Ureter (tissue), 1 donor: ENCODE measurements at places on chromosomes 4 and X. TPM values are rescaled to one million over a fixed set of nuclear protein-coding genes. Genes with fewer than 3 reads are reported as not detected.

DNA sequence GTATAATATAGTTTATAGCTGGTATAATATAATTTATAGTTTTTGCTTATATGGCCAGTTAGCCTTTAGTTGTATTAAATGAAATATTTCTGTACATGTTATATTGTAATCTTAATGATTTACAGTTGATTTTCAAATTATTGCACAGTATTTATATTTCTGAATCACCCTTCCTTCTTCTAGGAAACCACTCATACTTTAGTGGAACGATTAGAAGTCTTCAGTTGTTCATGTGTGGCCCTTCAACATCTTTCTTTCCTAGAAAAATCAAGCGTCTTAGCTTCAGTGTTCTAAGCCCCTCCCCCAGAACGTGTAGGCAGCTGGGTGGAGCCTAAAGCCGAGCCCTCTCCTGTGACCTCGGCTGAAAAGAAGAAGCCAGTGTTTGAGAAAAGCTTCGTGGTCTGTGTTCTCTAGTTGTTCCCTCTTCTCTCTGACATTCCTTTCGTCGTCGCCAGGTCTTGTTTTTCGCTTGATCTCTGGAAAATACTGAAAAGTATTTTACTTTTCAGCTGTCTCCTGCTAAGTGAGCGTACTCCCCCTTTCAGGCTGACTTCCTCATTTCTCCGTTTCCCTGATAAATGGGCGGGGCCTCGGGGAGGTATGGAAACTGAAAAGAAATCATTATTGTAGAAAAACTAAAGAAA is at the start of gene C4orf33:
Gene C4orf33, plus strand, starts transcription at position 342 of the 644 bp plus-strand sequence. CDS start 6,459 bp downstream, outside the sequence.
- peak; percentile 72 for DNase-seq

GRCh38 chr4:182729516-182729915 is 187.7 kb downstream of the DCTD start:
- no peak for DNase-seq

DNA sequence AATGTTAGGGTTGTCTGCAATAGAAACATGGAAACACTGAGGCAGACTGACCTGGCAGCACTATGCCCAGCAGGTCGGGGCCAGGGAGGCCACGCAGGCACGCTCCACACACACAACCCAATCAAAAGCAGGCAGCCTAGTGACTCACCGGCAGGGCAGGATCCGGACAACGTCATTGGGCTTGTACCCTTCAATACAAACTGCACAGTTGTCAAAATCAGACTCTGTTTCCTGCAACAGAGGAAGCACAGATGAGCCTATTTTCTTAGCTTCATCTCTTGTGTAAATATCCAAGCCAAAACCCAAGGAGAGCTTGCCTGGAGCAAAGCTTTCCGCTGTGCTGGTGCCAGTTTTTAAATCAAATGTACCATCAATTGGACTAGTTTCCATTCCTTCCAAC is 185.8 kb downstream of the RNF150 start:
- no peak for DNase-seq

- no peak for DNase-seq
Measured at GRCh38 chrX:154598656-154599055, 13.7 kb downstream of the CTAG1A start.

- no peak for DNase-seq
Measured at GRCh38 chr4:68257719-68258118, 12.2 kb upstream of the TMPRSS11B start.

GRCh38 chrX:130009658-130010223 is 27.3 kb downstream of the BCORL1 start:
- no peak for DNase-seq

DNA sequence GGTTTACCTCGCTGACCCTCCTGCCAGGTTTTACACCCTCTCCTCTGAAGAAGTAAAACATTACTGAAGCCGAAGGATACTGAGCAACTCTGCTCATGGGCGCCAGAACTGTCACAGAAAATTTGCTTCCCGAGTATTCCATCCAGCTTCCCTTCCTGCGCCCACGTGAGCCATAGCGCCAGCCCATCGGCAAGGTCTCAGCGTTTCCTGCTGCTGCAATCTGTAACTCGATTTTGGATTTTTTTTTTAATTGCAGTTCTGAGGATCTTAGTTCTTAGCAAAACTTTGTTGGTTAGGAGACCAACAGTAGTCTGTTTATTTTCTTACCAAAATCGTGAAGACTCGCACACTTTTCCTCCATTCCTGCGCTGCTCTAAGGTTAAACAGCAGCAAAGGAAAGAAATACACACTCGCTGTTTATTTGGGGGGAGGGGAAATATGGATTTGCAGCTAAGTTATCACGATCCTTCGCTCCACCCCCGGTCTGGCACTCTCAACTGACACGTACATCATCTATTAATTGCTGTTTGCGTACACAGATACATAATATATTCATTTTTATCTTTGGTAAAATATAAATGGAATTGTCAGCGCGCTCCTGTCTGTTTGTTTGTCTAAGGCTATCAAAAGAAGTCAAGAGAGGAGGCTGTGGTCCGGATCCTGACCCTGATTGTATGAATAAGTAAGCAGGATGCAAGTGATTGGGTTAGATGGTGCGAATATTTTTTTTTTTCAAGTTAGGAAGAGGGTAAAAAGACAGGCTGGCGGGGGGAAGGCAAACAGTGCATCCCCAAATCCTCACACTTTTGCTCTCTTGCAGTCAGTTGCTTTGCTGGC is at the start of gene TLL1:
Gene TLL1, plus strand, starts transcription at position 777 of the 837 bp plus-strand sequence. CDS start 668 bp downstream, outside the sequence.
- DNase-seq: no peak

DNA sequence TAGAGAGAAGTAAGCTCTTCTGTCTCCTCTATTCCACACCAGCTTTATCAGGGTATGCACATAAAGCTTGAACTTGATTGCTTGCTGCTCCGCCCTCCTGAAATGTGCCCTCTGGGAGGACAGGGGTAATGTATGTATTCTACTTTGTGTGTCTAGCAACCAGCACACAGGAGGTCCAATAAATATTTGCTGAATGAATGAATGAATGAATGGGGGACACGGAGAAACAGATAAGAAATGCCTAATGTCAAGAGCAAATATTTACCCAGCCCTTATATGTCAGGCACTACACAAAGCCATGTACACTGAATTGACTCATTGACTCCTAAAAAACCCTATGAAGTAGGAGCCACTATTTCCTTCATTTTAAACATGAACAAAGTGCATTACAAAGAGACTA is 2.3 kb upstream of the MSL3 start:
- no peak for DNase-seq

- no peak for DNase-seq
Measured at GRCh38 chr4:156858071-156858470, 113.5 kb downstream of the PDGFC start.

DNA sequence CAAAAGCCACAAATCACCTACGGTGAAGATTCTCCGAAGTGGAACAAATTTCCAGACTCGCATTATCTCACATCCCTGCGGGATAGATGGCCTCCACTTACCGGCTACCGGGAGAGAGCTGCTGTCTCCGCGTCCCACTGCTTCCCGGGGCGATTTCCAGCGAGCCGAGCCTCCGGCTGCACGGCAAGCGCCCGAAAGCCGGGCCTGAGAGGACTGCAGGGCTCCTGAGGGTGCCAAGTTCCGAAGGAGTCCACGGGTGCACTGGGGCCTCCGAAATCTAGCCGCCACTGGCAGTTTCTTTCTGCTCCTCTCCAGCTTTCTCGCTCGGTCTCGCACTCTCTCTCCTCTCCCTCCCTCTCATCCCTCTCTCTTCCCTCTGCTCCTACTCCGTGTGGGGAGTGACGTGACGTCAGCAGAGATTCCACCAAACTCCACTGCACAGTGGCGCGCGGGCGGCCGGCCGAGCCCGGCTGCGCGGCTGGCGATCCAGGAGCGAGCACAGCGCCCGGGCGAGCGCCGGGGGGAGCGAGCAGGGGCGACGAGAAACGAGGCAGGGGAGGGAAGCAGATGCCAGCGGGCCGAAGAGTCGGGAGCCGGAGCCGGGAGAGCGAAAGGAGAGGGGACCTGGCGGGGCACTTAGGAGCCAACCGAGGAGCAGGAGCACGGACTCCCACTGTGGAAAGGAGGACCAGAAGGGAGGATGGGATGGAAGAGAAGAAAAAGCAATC is 14.0 kb upstream of the PITX2 start:
- no peak for DNase-seq

- no peak for DNase-seq
Measured at GRCh38 chr4:15339737-15340136, 88.1 kb upstream of the C1QTNF7 start.

- no peak for DNase-seq
Measured at GRCh38 chr4:123469245-123469644, 72.7 kb downstream of the SPRY1 start.

DNA sequence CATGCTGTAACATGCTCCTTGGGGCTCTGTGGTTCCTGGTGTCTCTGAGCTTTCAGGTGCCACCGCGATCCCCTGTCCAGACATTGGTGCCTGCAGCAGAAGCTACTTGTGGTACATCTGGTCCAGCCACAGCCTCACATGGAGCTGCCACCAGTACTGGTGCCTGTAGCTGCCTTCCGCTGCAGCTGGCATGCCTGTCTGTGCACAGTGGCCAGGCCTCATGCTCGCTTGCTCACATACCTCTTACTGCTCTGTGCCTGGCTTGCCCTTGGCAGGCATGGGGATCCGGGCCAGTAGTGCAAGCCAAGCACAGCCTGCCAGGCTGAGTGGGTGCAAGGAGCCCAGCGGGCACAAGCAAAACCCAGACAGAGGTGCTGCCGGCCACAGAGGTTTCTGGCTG is 618.6 kb downstream of the DMD start:
- no peak for DNase-seq

DNA sequence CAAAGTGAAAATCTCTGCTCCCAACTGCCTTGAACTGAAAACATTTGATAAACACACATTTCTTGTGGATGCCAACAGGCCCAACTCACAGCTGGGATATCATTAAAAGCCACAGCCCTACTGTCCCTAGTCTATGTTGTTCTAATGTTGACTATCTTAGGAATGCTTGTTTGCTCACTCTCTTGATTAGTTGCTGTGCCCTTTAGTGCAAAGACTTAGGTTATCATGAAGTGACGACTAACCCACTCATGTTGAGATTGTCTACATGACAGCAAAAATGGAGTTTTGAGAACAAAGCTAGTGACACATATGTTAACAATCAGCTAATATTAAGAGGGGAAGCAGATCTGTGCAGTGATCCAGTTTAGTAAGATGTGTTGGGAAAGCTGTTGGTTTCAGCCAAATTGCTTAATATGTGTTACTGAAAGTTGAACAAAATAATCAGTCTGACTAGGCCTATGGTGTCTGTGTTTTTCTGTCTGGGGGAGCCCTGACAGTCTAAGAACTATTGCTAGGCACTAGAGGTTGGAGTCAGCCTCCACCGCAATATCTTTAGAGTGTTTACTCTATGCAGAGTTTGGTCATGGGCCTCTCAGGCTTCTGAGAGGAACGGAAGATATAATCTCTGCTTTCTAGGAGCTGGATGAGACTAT is 125.5 kb downstream of the ATG4A start:
- DNase-seq: no peak

DNA sequence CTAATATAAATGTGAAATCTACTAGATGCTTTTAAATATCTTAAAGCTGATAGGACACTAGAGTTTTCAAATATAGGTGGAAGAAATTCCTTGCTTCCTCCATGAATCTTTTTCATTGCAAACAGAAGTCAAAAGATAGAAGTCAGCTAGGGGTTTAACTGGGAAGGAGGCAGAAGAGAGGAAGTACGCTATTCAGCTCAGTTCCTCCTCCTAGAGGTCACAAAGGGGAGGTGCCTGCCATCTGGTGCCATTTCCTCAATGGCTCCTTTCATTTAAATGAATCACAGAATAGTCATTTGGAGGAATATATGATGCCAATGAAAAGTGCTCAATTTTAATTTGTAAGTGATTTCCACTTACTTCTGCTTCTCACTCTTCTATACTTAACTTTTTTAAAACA is 8.5 kb downstream of the COL25A1 start:
- DNase-seq: no peak

DNA sequence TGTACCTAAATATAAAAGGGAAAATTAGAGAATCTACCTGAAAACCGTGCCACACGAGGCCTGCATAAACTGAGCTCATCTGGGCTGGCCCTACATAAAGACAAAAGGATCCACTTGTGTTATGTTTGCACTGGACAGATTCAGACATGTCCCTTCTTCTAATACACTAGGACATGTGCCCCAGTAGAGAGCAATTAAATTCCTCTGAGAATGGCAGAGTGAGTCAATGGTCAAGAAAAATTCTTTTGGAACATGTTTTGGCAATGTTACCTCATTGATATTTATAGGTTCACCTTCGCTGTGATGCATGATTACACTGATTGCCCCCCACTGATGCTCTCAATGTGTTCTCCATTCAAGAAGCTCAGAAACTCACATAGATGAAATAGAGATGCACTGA is 95.2 kb downstream of the MANBA start:
- DNase-seq: no peak

GRCh38 chrX:154064637-154065435 is 32.7 kb downstream of the MECP2 start:
- DNase-seq: no peak

- DNase-seq: peak; percentile 48
Measured at GRCh38 chr4:54657551-54658251, at the start of gene KIT. Gene KIT (plus strand): TSS chr4:54657957. CDS start chr4:54658015, 58 bp downstream.

GRCh38 chr4:149203256-149204001 is 612.2 kb downstream of the IQCM start:
- DNase-seq: no peak

DNA sequence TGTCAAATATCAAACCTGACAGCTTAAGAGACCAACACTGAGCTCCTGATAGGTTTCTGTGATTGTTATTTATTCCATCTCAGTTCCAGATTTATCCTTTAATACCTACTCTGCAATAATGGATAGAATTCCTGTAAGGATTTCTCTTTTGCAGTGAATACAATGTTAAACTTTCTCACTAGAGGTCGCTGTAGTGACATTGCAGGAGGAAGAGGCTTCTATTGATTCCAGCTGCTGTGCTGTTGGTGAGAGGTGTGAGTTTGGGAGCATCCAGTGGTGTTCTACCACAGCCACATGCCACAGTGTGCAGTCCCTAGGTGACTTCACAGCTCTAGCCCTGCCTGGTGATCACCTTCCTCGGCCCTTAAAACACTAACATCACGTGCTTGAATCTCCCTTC is 34.6 kb upstream of the DCAF8L2 start:
- DNase-seq: no peak

GRCh38 chr4:70715097-70715496 is 6.7 kb upstream of the RUFY3 start:
- no peak for DNase-seq

GRCh38 chr4:102610007-102610406 is 108.8 kb downstream of the NFKB1 start:
- no peak for DNase-seq

- DNase-seq: no peak
Measured at GRCh38 chrX:140764401-140764919, 54.9 kb downstream of the LINC00632 start.

- peak; percentile 50 for DNase-seq
Measured at GRCh38 chr4:152709675-152710438, 30.1 kb upstream of the TMEM154 start.

GRCh38 chr4:125433453-125433852 is 118.7 kb downstream of the FAT4 start:
- DNase-seq: no peak

GRCh38 chrX:16191605-16192004 is 24.3 kb downstream of the MAGEB17 start:
- DNase-seq: no peak

- DNase-seq: no peak
Measured at GRCh38 chr4:121554382-121554781, 142.4 kb downstream of the ANXA5 start.

Gene SH3TC1
- total RNA-seq: 87.0 TPM

Gene DUX4
- total RNA-seq: 0.29 TPM

Gene SMARCA1
- 37.5 TPM for total RNA-seq

Gene SLITRK2
- total RNA-seq: 0.08 TPM

Gene GRSF1
- total RNA-seq: 72.4 TPM

Gene GPRIN3
- total RNA-seq: 3.5 TPM

Gene SRPK3
- total RNA-seq: 2.7 TPM

Gene TMEM35A
- total RNA-seq: 11.5 TPM

Gene FAM236A
- total RNA-seq: not detected

Gene MAGEB1
- total RNA-seq: not detected

Gene CDKL2
- 1.1 TPM for total RNA-seq
